CD4-positive, alpha-beta T cell (primary cell): ENCODE measurements at places on chromosomes 1 and 21. TPM values are rescaled to one million over a fixed set of nuclear protein-coding genes. Genes with fewer than 3 reads are reported as not detected.

CELA2B gene
- not detected for total RNA-seq

SMIM1 gene
- 2.6 TPM for total RNA-seq

HES4 gene
- total RNA-seq, result 29.0 TPM

PHF13 gene
- total RNA-seq, result 4.0 TPM

TEX50 gene
- not detected for total RNA-seq

ATP5PF gene
- total RNA-seq, result 30.3 TPM

BTBD8 gene
- 2.8 TPM for total RNA-seq

CLCA4 gene
- not detected for total RNA-seq

TRIM58 gene
- 0.20 TPM for total RNA-seq

DNA sequence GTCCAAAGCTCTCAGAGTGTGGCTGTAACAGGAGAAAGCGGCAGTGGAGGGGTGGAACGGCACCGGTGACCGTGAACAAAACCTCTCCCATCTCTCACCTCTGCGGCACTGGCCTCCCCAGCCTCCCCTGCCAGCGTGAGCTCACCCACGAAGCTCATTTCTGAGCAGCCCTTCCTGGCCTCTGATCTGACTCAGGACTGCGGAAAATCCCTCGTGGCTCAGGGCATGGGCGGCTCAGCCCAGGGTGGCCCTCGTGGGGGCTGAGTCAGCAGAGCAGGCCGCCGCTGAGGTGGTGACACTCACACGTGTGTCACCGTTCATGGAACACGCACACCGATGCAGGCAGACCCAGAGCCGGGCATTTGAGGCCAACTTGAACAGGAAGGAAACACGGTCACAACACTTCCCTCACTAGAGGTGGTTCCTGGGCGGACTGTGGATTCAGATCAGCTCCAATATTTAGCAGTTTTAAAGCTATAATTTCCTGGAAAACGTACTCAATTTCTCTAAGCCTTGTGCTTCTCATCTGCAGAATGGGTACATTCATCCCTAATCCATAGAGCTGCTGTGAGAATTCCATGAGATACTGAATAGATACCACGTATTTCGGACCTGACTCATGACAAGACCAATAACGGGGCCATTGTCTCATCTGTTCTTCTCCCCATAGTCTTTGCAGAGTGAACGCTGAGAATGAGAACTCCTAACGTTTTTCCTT, 115.0 kb upstream of the TMPRSS2 start:
- DNase-seq, result no peak

DNA sequence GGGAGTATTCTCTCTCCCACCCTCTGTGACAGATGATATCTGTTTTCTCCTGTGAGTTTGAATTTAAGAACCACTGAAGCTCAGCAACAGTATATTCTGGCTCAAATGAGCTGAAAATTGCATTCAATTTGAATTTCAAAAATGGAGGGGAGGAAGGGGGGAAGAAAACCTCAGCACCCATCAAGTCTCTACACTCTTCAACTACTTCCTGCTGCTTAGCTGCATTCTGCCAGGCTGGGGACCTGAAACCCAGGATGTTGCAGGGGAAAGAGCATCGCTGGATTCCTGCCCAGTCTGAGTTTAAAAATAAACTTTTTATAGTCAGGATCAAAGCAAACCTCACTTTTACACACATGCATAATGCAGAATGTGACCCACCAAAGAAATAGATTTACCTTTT, 214.3 kb upstream of the ESRRG start:
- no peak for DNase-seq

DNA sequence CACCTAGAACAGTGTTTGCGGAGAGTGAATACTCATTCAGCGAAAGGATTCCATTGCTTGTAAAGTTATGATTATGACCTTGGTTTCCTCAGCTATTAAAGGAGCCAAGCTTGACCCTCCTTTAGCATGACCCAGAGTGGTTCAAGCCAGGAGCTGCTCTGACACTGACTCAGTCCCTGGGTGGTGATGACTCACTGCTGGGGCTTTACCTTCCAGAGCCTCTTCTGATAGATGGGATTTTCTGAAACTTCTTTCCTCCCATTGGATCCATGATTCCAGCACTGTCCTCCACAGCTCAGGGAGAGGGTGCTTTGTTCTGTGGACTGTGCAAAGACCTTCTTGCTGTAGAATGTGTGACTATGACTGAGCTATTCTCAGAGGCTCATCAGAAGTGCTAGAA, 77.4 kb downstream of the S1PR1 start:
- no peak for DNase-seq

GRCh38 chr1:161772397-161772796, 6.3 kb downstream of the ATF6 start:
- DNase-seq, result peak; percentile 26

DNA sequence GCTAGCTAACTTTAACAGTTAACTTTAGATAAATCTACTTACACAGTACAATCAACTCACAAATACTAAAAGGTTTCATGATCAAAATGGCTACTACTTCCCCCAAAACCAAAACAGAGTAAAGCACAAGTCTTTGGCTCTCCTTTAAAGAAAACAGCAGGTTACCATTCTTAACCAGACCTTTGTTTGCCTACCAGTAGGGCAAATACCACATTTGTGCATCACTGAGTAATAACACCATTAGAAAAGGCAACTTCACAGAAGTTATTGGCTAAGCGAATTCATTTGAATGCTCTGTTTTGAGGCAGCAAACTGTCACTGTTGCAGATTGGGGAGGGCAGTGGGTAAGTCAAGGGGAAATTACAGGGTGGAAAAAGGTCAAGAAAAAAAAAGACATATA, 17.3 kb upstream of the SERPINC1 start:
- DNase-seq, result no peak

GRCh38 chr1:229194096-229194495, 76.8 kb upstream of the RAB4A start:
- DNase-seq, result peak; percentile 27

DNA sequence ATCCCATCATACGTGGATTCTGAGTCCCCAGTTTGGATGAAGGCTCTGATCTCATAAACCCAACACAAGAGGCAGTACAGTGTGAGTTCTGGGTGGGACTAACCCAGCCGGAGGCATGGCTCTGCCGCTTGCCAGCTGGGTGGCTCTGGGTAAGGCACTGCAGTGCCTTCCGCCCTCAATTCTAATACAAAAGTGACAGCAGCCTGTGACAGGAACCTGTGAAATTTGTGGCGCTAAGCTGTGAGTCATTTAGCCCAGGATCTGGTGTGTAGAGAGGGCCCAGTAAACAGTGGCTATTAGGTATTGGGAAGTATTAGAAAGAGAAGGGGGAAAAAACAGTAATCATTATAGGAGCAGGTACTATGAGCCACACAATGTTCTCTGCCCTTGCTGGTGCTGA, 23.3 kb downstream of the HSPG2 start:
- DNase-seq, result no peak

- DNase-seq, result no peak
Measured at GRCh38 chr21:34606051-34606450, 8.9 kb downstream of the RCAN1 start.

GRCh38 chr1:228463009-228463558, 24.1 kb upstream of the RNF187 start:
- no peak for DNase-seq

DNA sequence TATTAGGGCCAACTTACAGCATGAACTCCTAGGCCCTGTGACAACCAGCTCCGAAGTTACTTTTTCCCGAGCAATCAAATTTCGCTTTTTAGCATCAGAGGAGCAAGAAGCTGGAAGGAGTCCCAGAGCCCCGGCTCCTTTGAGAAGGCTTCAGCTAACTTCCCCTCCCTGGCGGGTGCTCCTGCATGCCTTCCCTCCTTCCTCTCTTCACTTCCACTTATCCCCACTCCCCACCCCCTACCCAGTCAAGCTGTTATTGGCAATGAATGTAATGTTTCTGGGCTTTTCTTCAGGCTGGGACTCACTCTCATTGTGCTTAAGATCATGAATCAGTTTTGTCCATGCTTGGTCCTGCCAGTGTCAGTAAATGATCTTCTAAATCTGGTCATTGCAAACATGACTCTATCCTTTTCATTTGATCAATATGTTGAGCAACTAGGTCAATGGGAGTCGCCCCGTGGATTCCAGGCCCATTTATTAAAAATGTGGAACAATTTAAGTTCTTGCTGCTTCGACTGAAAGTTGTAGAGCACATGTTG, 94.5 kb upstream of the TSPAN2 start:
- DNase-seq, result no peak

DNA sequence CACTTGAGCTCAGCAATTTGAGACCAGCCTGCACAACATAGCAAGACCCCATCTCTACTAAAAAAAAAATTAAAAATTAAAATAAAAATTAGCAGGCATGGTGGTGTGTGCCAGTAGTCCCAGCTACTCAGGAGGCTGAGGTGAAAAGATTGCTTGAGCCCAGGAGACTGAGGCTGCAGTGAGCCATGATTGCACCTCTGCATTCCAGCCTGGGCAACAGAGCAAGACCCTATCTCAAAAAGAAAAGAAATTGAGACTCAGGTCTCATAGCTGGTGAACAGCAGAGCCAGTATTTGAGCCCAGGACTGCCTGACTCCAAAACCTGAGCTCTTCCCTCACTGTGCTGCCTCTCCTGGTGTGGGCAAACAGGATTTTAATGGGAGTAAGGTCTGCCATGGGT, 28.4 kb upstream of the RCAN3 start:
- DNase-seq, result no peak

GRCh38 chr1:77018311-77018710, 151.0 kb downstream of the ST6GALNAC5 start:
- DNase-seq, result no peak

GRCh38 chr21:44347911-44348451, 5.4 kb upstream of the TRPM2 start:
- DNase-seq, result no peak

- DNase-seq, result no peak
Measured at GRCh38 chr1:167705250-167705649, 16.5 kb upstream of the MPZL1 start.

GRCh38 chr1:158246650-158247049, 7.6 kb upstream of the CD1A start:
- no peak for DNase-seq
